ENCODE measurements at places on chromosomes 2 and 18. TPM values are rescaled to one million over a fixed set of nuclear protein-coding genes. Genes with fewer than 3 reads are reported as not detected.

ALK gene
- 0.05 TPM for polyA plus RNA-seq

SPP2 gene
- polyA plus RNA-seq, result not detected

GRCh38 chr2:233059797-233060500 lies at the start of gene INPP5D:
Gene INPP5D, plus strand, starts transcription at chr2:233060342. Its CDS starts 137 bp downstream, at chr2:233060479.
- no peak for DNase-seq

GRCh38 chr2:8427211-8427610 lies 254.6 kb upstream of the ID2 start:
- no peak for DNase-seq

DNA sequence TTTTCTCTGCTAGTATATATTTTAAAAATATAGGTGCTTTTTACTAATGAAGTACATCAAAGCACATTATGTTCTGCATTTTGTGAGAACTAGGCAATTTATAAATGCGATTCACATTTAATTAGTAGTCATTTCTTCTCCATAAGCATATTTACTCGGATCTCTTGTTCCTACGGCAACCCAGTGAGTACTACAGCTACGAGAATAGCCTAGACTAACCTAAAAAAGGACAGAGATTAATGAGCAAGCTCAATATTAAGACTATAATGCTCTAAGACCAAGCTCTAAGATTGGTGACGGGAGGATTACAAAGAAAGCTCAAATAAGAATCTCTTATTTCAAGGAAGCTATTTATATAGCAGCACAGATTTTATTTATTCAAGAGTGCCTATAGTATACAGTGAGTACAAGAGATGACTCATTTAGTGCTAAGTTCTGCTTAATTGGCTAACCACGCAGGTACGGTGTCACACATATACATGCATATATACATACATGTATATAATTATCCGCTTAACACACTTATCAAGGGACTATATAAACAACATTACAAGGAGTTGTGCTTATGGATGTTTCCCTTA lies 364.7 kb downstream of the GPD2 start:
- DNase-seq, result no peak

- no peak for DNase-seq
Observed at GRCh38 chr2:227454323-227454860, 17.6 kb upstream of the AGFG1 start.

DNA sequence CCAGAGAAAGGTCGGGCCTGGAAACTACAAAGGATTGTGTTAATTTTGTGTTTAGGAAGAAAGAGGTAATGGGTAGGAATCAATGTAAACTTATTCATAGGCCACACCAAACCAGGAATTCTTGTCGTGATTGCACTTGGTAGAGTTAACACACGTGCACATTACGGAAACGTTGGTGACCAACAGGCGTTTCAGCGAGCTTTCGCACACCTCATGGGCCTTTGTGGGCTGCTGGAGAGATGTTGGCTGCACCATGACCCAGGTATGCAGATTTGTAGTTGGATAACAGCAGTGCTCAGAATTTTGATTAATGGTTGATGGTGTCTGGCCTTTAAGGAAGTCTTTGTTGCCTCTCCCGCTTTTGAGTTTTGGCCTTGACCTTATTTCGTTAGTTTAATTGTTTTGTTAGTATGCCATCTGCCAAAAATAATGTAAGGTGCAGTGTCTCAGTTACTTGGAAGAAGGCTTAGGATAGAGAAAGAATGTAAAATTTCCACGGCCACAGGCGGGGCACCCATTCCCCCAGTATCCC lies 1.9 kb downstream of the ZNF236 start:
- DNase-seq, result no peak

DNA sequence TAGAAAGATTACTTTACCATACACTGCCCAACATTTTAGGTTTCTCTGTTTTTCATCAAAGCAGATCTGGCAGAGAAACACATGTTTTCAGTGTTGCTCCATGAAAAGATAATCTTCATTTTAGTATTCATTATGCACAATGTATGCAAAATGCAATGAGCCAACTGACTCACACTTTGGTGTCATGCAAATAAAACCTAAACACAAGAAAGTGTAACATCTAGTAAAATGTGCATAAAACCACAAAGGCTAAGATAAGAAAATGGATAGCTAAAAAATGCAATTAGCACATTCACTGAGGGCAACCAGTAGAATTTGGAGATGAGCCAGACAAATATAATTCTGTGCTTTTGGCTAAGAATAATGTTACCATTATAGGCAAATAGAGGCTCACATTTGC lies 203.5 kb upstream of the UBE2E3 start:
- DNase-seq, result no peak

DNA sequence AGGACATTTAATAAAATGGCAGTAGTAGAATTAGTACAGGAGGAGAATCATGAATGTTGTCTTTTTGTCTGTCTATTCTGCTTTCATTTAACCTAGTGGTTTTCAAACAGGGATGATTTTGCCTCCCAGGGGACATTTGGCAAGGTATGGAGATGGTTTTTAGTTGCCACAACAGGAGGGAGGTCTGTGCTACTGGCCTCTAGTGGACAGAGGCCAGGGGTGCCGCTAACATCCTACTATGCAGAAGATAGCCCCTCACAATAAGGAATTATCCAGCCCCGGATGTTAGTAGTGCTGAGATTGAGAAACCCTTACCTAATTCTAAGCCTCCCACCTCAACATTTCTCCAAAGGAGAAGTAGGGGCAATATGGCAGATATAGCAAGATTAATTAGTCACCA lies 18.3 kb downstream of the FASTKD2 start:
- no peak for DNase-seq
